ENCODE measurements at places on chromosomes 5 and 9.

DNA sequence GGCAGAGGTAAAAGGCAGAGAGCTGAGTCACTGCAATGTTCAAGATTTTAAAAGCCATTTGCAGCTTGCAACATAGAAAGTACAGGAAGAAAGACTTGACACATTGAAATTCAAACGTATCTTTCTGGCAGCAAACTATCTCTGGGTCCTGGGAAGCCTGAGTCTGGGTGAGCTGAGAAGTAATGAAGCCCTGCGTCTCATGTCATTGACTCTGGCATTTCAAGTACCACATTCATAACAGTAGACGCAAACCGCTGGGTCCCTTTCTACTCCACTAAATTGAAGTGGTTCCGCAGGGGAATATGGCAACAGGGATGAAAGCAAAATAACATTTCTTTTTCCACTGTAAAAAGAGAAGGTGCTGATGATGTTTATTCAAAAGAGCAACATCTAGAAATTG lies 694.3 kb downstream of the BRINP1 start:
- no peak overlapping the region for H3K4me3 ChIP-seq
- no peak for DNase-seq
- no peaks in the 10 kb centered on the region for H3K27me3 ChIP-seq
- H3K27ac ChIP-seq = no peak overlapping the region

DNA sequence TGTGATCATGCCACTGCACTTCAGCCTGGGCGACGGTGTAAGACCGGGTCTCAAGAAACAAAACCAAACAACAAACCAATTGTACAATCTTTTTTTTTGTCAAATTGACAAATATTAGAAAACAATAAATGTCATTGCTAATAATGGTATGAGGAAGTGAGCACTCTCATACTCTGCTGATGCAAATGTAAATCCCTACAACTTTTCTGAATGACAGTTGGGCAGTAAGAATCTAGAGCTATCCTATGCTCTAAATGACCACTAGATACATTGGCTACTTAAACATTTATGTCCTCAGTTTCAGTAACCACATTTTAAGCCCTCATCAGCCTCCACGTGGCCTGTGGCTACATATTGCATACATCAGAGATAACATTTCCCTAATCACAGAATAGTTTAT lies 256.2 kb downstream of the FER start:
- no peak overlapping the region for H3K4me3 ChIP-seq
- H3K27ac ChIP-seq = no peak overlapping the region
- DNase-seq = no peak

DNA sequence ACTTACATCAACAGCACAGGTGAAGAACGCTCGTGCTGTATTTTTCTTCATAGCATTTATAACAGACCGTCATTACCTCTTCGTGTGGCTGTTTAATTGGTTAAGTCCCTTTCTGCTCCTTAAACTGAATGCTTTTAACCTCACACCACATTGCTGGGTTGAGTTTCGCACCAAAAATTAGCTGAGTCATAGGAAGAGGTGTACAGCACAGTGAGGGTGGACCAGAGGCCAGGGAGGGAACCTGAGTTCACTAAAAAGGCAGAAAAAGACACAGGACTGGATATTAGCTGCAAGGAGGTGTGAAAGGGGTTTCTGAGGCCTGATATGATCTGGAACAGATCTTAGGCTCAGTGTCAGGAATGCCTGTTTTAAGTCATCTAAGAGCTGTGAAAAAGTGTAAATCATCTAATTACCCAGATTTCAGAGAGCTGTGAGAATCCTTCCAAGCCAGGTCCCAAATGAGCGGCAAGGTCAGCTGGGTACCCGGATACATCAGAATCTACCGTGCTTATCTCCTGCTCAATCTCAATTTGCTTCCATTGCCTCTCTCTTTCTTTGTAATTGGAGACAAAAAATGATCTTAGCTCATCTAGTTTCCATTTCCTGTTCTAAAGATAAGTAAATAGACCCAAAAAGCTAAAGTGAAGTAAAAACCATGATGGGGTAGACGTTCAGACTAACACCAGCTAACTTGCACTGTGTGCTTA lies 7.1 kb upstream of the CFAP90 start:
- H3K36me3 ChIP-seq = peaks cover 37% of the 10 kb centered on the region
- DNase-seq = no peak
- no peaks in the 10 kb centered on the region for H3K4me1 ChIP-seq
- no peak overlapping the region for H3K4me3 ChIP-seq

DNA sequence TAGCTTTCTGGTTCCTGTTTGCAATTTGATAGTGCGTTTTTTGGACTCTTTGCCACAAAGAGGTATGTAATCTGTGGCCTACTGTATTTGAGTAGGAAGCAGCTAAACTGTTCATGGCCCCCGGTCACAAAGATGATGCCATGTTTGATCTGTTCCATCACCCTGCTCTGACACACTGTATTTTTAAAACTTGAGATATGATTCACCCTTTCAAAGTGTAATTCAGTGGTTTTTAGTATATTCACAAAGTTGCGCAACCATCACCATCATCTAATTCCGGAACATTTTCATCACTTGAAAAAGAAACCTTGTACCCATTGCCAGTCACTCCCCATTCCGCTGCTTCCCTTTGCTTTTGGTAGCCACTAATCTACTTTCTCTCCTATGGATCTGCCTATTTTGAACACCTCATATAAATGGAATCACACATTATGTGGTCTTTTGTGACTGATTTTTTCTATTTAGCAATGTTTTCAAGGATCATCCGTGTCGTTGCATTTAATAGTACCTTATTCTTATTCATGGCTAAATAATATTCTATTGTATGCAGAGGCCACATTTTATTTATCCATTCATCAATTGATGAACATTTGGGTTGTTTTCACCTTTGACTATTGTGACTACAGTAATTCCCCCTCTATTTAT lies 141.6 kb downstream of the NR3C1 start:
- no peaks in the 10 kb centered on the region for H3K36me3 ChIP-seq
- H3K27ac ChIP-seq = no peak overlapping the region
- no peaks in the 10 kb centered on the region for H3K4me1 ChIP-seq
- H3K27me3 ChIP-seq = no peaks in the 10 kb centered on the region

- DNase-seq = no peak
- no peaks in the 10 kb centered on the region for H3K27me3 ChIP-seq
- no peaks in the 10 kb centered on the region for H3K4me1 ChIP-seq
- H3K4me3 ChIP-seq = no peak overlapping the region
These were observed 130.5 kb downstream of the FBXL7 start for GRCh38 chr5:15630441-15630840.

DNA sequence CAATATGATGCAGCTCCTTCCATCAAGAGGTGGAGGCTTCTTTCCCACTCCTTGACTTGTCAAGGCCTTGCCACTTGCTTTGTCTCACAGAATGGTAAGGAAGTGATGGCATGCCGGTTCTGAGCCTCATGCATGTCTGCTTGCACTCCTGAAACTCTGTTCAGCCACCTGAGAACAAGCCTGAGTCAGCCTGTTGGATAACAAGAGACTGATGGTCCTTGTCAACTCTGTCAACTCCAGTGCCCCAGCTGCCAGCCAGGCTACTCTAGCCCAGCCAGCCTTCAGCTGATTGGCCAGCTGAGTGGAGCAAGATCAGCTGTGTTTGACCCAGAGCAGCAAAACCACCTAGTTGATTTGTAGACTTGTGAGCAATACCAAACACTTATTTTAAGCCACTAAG lies 4.4 kb upstream of the TENT4A start:
- peaks cover 31% of the 10 kb centered on the region for H3K4me1 ChIP-seq
- no peak for DNase-seq
- no peaks in the 10 kb centered on the region for H3K36me3 ChIP-seq
- H3K27me3 ChIP-seq = no peaks in the 10 kb centered on the region
- H3K4me3 ChIP-seq = no peak overlapping the region
- H3K27ac ChIP-seq = no peak overlapping the region
